ENCODE measurements at places on chromosomes 2 and 18.

GRCh38 chr2:49754381-49754780 lies 600.1 kb upstream of the FSHR start:
- no peak for DNase-seq
- H3K4me3 ChIP-seq, result no peak overlapping the region
- H3K4me1 ChIP-seq, result no peaks in the 10 kb centered on the region
- H3K36me3 ChIP-seq, result no peaks in the 10 kb centered on the region
- H3K27ac ChIP-seq, result no peak overlapping the region

DNA sequence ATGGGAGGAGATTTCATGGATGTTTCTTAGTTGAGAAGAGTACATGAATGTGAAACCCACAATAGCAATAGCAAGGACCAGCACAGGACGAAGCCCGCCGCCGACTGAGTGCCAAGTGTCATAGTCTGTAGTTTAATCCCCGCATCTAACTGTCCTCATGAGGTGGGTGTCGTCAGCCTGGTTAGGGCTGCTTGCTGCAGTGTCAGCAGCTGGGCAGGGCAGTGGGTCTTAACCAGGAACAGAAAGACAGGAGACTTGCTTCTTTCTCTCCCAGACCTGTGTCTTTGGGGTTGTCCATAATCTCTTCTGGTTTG lies 146.6 kb downstream of the VAPA start:
- DNase-seq, result peak; percentile 57
- H3K4me3 ChIP-seq, result no peak overlapping the region
- no peak overlapping the region for H3K27ac ChIP-seq

DNA sequence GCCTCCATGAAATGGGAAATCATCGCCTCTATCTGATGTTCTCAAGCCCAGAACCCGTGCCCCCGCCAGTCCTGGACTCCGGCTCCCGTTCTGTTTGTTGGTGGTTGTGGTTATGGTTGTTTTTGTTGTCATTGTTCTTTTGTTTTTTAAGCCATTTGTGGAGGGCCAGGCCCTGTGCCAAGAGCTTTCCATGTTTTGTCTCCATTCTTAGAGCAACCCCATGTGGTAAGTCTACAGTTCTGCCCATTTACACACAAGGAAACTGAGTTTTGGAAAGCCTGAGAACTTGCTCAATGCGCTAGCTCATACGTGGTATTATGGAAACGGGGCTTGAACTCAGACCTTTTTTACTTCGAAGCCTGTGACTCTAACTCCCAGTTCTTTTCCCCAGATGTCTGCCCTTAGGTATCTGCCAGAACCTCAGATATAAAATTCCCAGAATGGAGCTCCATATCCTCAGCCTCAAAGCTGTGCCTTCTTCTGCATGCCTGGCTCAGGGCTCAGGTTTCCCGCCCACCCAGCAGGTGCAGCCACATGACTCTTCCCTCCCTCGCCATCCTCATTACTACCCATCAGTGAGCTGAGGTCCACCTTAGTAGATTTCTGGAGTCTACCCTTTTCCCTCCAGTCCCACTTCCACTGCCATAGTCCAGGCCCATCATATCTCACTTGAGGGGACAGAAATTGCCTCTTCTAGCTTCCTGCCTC lies 194.1 kb downstream of the KLHL29 start:
- no peak for DNase-seq
- no peak overlapping the region for H3K27ac ChIP-seq
- H3K4me3 ChIP-seq, result no peak overlapping the region

GRCh38 chr2:126699018-126699417 lies 43.1 kb downstream of the GYPC start:
- no peaks in the 10 kb centered on the region for H3K27me3 ChIP-seq
- no peaks in the 10 kb centered on the region for H3K4me1 ChIP-seq
- no peak overlapping the region for H3K27ac ChIP-seq
- H3K4me3 ChIP-seq, result no peak overlapping the region
- DNase-seq, result no peak

- H3K27me3 ChIP-seq, result no peaks in the 10 kb centered on the region
- peak overlapping the region; percentile 63 for H3K27ac ChIP-seq
- DNase-seq, result peak; percentile 80
- no peaks in the 10 kb centered on the region for H3K36me3 ChIP-seq
- H3K4me1 ChIP-seq, result peaks cover 17% of the 10 kb centered on the region
Observed at GRCh38 chr2:241859436-241860183, 916 bp upstream of the PDCD1 start.

DNA sequence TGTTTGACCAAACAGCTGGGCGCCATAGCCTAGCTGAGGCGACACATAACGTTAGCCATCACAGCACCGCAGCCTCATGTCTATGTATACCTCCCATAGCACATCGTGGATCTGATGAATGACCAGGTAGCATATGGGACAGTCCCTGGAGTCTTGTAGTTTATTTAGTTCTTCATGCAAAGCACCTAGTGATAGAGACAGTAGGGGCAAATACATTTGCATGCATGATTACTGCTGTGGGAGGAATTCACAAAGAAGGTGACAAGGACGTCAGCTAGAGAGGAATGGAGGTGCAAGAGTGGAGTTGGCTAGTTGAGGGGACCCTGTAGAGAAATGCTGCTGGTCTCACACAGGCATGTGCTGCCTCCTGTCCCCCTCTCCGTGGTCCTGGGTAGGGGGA lies 478.9 kb upstream of the HS6ST1 start:
- H3K36me3 ChIP-seq, result no peaks in the 10 kb centered on the region
- no peak overlapping the region for H3K4me3 ChIP-seq
- no peak for DNase-seq
- no peaks in the 10 kb centered on the region for H3K27me3 ChIP-seq
- no peaks in the 10 kb centered on the region for H3K4me1 ChIP-seq

GRCh38 chr2:165164201-165164600 lies 39.6 kb downstream of the SCN3A start:
- H3K36me3 ChIP-seq, result no peaks in the 10 kb centered on the region
- no peaks in the 10 kb centered on the region for H3K4me1 ChIP-seq
- no peak for DNase-seq
- no peak overlapping the region for H3K4me3 ChIP-seq
- H3K27ac ChIP-seq, result no peak overlapping the region

DNA sequence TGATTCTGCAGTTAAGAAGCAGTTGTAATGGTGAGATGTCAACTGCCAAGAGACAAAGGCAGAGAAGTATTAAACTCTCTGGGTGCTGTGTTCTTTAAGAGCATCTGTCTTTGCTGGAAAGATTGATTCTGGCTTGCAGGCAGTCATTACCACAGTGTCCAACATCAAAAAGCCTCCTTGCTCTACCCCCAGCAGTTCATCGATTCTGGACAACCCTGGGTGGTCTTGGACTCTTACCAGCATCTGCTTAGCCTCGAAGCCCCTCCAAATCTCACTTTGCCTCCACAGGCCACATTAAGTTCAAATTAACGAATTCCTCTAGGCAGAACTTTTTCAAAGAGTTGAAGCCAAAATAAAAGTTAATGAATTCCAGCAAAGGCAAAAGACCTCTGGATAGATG lies 1061.4 kb downstream of the TSN start:
- H3K4me3 ChIP-seq, result no peak overlapping the region
- H3K27me3 ChIP-seq, result no peaks in the 10 kb centered on the region
- no peaks in the 10 kb centered on the region for H3K4me1 ChIP-seq
- DNase-seq, result no peak
- H3K36me3 ChIP-seq, result no peaks in the 10 kb centered on the region
- H3K27ac ChIP-seq, result no peak overlapping the region

GRCh38 chr18:3612315-3612714 lies 162.3 kb downstream of the TGIF1 start:
- H3K27ac ChIP-seq, result no peak overlapping the region
- no peak overlapping the region for H3K4me3 ChIP-seq
- no peaks in the 10 kb centered on the region for H3K36me3 ChIP-seq
- H3K27me3 ChIP-seq, result no peaks in the 10 kb centered on the region
- no peak for DNase-seq
- H3K4me1 ChIP-seq, result no peaks in the 10 kb centered on the region

DNA sequence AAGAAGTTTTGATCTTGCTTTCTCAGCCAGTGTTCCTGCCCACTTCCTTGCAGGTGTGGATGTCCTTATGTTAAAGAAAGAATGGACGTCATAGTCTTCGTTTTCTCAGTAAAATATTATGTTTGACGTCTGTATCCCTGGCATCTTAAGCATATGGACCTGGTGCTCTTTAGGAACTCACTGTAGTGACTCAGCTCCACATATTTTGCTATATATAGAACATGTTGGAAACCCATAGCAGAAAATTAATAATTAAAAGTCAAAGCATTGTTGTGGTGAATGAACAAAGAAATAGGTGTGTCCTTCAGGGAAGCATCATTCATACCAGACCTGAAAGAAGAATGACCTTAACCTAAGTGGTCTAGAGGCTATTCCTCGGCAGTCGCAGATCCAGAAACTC lies 196.1 kb downstream of the MCFD2 start:
- no peaks in the 10 kb centered on the region for H3K36me3 ChIP-seq
- H3K4me1 ChIP-seq, result peaks cover 17% of the 10 kb centered on the region
- H3K27ac ChIP-seq, result no peak overlapping the region
- H3K4me3 ChIP-seq, result no peak overlapping the region
- no peaks in the 10 kb centered on the region for H3K27me3 ChIP-seq

DNA sequence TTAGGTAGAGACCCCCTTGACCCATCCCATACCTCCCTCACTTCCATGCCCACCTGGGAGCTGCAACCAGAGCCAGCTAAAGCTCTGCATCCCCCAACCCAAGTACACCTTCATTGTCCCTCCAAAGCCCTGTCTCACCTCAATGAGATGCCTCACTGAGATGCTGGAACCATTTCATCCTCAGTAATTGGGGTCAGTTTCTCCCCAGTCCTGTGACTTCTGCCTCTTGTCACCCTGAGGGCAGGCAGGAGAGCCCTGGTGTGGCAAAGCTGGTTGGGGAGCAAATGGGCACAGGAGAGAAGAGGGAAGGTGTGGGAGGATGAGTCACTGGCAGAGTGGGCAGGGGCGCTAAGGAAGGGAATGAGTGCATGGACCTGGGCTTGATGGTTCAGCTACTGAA lies 27.9 kb upstream of the NT5DC4 start:
- H3K4me3 ChIP-seq, result no peak overlapping the region
- H3K27me3 ChIP-seq, result no peaks in the 10 kb centered on the region
- H3K4me1 ChIP-seq, result no peaks in the 10 kb centered on the region
- no peak for DNase-seq
- no peaks in the 10 kb centered on the region for H3K36me3 ChIP-seq

DNA sequence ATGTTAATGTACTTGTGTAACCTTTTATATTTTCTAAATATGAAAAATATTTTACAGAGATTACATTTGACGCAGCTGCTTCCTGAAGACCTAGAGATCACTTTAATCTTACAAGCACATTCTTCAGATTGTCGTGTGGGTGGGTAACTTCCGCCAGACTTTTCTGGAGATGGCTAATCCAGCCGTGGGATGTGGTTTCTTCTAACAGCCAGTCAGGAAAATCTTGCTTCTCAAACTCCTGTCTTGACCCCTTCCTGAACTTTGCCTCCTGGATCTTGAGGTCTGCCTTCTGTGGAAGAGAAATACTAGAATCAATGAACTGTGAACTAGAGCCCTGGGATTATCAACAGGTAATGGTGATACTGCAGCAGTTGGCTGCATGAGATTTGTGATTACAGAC lies 401.6 kb upstream of the TNP1 start:
- H3K27ac ChIP-seq, result no peak overlapping the region
- DNase-seq, result no peak
- H3K4me3 ChIP-seq, result no peak overlapping the region
- H3K27me3 ChIP-seq, result no peaks in the 10 kb centered on the region
- H3K4me1 ChIP-seq, result no peaks in the 10 kb centered on the region

GRCh38 chr2:38474715-38475566 lies 97.9 kb upstream of the ATL2 start:
- no peak overlapping the region for H3K4me3 ChIP-seq
- H3K36me3 ChIP-seq, result no peaks in the 10 kb centered on the region
- H3K27ac ChIP-seq, result no peak overlapping the region
- DNase-seq, result no peak

DNA sequence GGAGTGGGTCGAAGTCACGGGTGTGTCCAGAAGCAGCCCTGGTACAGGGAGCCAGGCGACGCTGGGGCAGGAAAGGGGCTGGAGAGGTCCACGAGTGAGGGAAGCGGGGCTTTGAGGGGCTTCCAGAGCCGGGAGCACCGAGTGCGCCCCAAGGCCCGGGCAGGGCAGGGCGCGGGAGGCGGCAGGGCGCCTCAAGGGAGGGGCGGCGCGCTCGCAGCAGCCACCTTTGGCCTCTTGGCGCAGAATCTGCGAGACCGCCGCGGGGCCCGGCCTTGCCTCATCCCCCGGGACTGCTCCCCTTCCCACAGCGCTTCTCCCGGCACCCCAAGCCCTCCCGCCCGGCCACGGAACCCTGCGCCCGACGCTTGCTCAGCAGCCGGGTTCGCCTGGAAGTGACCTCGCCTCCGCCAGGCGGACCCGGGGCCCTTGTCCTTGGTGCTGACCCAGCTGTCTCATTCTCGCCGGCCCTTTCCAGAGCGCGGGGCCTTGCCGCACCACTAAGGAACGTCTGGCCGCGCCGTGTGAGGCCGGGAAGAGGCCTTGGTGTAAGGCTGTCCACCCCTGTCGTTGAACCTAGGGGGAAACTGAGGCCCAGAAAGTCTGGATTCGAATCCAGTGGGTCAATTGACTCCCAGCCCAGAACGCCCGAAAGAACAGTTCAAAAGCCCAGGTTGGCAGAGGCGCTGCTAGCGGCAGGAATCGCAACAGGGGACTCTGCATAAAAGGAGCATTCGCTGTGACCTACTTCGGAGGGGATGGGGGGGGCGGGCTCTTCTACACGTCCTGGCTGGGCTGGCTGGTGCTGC lies 584 bp upstream of the DNER start:
- H3K27ac ChIP-seq, result no peak overlapping the region
- H3K4me3 ChIP-seq, result peak overlapping the region; percentile 34
- peaks cover 6% of the 10 kb centered on the region for H3K27me3 ChIP-seq
- H3K36me3 ChIP-seq, result no peaks in the 10 kb centered on the region
- H3K4me1 ChIP-seq, result peaks cover 23% of the 10 kb centered on the region

GRCh38 chr2:220127311-220127710 lies 499.9 kb downstream of the SLC4A3 start:
- no peak overlapping the region for H3K27ac ChIP-seq
- no peaks in the 10 kb centered on the region for H3K36me3 ChIP-seq
- DNase-seq, result no peak
- no peaks in the 10 kb centered on the region for H3K27me3 ChIP-seq

DNA sequence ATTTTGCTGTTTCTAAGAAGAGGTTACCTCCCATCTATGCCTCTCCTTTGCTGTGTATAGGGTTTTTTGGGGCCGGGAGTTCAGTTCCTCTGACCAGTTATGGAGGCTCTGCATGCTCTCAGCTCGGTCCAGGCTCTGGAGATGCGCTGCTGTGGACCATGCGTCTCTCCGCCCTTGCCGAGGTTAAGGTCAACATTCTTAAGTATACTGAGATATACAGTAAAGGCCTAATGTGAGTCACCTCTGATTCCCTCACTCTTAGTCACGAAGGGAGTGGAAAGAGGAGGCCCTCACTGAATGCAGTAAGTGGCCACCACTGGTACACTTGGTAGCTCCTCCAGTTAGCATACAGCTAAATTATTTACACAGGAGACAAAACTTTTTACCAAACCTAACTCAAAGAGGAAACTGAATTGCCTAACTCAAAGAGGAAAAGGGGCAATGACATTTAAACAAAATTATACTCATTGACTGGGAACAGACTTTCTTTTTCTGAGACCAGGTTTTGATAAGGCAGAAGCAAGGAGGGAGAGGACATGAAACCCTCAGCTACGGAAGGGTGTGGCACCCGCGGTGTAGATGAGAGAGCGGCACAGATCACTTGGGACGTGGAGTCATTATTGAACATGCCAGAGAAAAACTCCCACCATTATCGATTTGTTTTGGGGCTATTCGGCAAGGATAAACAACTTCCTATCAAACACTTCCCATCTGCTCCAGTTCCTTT lies 98.7 kb downstream of the COPS8 start:
- H3K4me3 ChIP-seq, result no peak overlapping the region
- no peaks in the 10 kb centered on the region for H3K36me3 ChIP-seq
- no peak for DNase-seq
- H3K27me3 ChIP-seq, result no peaks in the 10 kb centered on the region
- H3K27ac ChIP-seq, result no peak overlapping the region

Measured in tibial artery (tissue), 4 donors.